ENCODE measurements at places on chromosomes 2 and 18. TPM values are rescaled to one million over a fixed set of nuclear protein-coding genes. Genes with fewer than 3 reads are reported as not detected.

ALK gene
- total RNA-seq: 0.27 TPM

GEN1 gene
- 51.2 TPM for total RNA-seq

CRYGD gene
- total RNA-seq: not detected

UGT1A3 gene
- total RNA-seq: not detected

CRIM1 gene
- total RNA-seq: 108 TPM

HOXD8 gene
- total RNA-seq: 0.45 TPM

PER2 gene
- 10.8 TPM for total RNA-seq

LCT gene
- total RNA-seq: not detected

KCNK3 gene
- total RNA-seq: not detected

RAB6C gene
- not detected for total RNA-seq

PIGN gene
- total RNA-seq: 32.7 TPM

RESP18 gene
- not detected for total RNA-seq

GPR17 gene
- total RNA-seq: not detected

HOXD13 gene
- not detected for total RNA-seq

ZAP70 gene
- not detected for total RNA-seq

NEB gene
- 0.41 TPM for total RNA-seq

OR6B2 gene
- total RNA-seq: not detected

CCDC74A gene
- 15.1 TPM for total RNA-seq

TSPYL6 gene
- 0.25 TPM for total RNA-seq

TEKT4 gene
- total RNA-seq: not detected

ADNP2 gene
- 23.9 TPM for total RNA-seq

LIMS4 gene
- total RNA-seq: 4.7 TPM

PRKAG3 gene
- 0.41 TPM for total RNA-seq

EVA1A gene
- total RNA-seq: 25.2 TPM

CLEC4F gene
- not detected for total RNA-seq

TMEM131 gene
- total RNA-seq: 45.1 TPM

XDH gene
- total RNA-seq: 3.1 TPM

SIX3 gene
- not detected for total RNA-seq

DSC3 gene
- 0.09 TPM for total RNA-seq

KIAA2012 gene
- total RNA-seq: not detected

NIF3L1 gene
- total RNA-seq: 8.4 TPM

EFEMP1 gene
- 1,009 TPM for total RNA-seq

POTEI gene
- not detected for total RNA-seq

ATG9A gene
- total RNA-seq: 45.1 TPM

FEV gene
- not detected for total RNA-seq

SLC19A3 gene
- 1.6 TPM for total RNA-seq

CDH20 gene
- 0.09 TPM for total RNA-seq

FBXO36 gene
- 1.6 TPM for total RNA-seq

KHK gene
- 1.7 TPM for total RNA-seq

ACADL gene
- 0.63 TPM for total RNA-seq

RNMT gene
- total RNA-seq: 30.0 TPM

ITM2C gene
- 26.5 TPM for total RNA-seq

NMUR1 gene
- not detected for total RNA-seq

PTPN18 gene
- 25.8 TPM for total RNA-seq

SFTPB gene
- 0.09 TPM for total RNA-seq

DSG2 gene
- total RNA-seq: 5.6 TPM

VAMP8 gene
- total RNA-seq: 1.7 TPM

SPEG gene
- 22.7 TPM for total RNA-seq

Data from fibroblast of the aortic adventitia (primary cell).